NCI-H2171 (cell line): ENCODE measurements at places on chromosomes 5 and 9.

DNA sequence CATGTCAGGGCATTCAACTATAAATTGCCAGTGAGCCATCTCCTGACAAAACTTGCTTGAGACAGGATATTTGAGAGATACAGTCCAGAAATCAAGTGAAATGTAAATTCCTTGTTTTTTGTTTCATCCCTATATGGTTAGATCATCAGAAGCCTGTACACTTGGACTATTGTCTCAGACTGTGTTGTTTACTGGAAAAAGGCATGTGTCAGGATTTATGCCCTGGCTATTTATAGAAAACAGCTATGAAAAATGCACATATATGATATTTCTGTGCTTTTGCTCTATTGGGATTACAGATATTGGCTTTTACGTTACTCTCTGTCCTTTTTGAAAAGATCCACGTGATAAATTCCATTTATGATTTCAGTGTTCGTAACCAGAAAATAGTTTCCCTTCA is 44.2 kb downstream of the IL31RA start:
- DNase-seq = no peak

DNA sequence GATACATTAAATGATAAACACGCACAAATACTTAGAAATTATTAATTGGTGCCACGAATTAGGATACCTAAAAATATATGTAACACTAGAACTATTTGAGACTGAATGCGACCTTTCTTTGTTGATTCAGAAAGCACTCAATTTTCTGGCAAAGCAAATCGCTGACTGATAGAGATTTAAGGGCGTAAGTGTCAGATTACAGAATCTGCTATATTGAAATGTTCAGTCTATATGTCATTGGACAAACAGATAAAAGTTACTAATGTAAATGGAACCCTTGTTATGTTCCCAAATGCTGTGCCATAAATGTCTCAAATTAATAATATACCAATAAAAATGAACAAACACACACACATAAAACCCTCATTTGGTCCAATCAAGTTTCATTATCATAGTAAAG is 137.9 kb downstream of the MPDZ start:
- no peak for DNase-seq

- no peak for DNase-seq
These were observed 224.6 kb upstream of the PLPPR1 start for GRCh38 chr9:100803956-100804355.

DNA sequence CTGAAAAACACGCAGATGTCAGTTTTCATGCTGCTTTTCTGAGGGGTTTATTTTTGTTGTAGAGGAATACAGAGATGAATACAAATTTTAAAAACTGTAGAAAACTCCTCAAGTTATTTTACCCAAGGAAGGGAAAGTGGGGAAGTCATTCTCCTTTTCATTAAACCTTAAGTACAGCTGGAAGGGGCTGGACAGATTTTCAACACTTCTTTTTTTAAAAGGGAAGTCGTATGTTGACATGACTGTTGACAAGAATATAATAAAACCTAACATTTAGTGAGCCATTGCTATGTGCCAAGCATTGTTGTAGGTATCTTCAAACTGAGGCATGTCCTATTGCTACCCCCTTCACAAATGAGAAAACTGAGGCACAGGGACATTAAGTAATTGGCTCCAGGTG is 235.7 kb upstream of the ELL2 start:
- no peak for DNase-seq

GRCh38 chr5:116658830-116659229 is 84.2 kb upstream of the SEMA6A start:
- no peak for DNase-seq

GRCh38 chr5:83745816-83746215 is 25.2 kb upstream of the HAPLN1 start:
- no peak for DNase-seq

DNA sequence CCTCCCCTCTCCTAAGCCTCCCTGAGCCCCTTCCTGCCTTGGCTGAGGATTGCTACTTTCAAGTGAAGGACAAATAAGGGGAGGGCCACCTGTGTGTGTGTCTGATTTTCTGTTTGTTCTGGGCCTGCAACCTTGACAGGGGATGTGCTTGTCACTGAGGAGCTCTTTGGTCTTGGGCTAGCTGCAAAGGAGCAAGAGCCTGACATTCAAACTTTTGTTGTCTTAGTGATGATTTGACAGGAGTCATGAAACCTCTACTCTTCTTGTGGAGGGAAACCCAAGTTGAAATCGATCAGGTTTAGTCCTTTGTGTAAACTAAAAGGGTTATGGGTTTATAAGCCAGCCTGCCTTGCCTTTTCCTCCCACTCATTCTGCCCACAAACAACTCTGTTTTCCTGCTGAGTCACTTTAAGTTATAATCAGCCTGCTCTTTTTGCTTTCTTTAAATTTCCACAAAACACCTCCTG is 16.9 kb downstream of the CLTA start:
- DNase-seq = no peak

DNA sequence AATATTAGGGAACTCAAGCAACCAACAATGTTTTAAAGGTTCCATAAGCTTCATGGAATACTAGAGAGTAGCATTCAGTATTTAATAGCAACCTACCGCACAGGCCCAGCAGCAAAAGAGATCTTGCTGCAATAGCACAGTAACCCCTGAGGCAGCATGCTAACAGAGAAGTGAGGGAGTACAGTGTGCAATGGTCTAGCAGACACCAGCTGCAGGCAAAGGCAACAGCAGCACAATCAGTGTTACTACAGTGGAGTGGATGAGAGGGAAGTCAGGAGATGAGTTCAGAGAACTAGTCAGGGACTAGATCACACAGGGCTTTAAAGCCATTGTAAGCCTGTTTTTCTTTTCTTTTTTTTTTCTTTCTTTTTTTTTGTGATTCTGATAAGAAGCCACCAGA is 2.8 kb downstream of the TICAM2 start:
- no peak for DNase-seq

DNA sequence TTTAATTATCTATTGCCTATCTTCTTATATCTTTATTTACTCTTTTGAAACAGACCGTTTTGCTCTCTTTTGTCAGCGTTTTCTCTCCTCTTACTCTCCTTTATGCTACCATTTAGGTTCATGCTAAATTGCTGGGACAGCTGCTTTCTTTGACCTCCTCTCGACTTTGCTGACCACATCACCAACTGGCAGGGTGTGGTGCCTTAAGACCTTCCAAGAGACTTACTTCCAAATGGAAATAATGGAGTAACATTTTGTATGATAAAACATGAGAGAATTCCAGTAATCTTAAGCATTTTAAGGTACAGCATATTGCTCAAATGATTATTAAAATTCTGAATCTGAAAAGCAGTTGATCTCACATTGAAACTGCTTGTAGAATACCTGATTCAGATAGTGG is 71.5 kb upstream of the MEF2C start:
- DNase-seq = no peak

GRCh38 chr9:134408389-134408788 is 82.1 kb downstream of the RXRA start:
- no peak for DNase-seq

- DNase-seq = no peak
These were observed 32.1 kb upstream of the PDCL start for GRCh38 chr9:122860319-122861142.

DNA sequence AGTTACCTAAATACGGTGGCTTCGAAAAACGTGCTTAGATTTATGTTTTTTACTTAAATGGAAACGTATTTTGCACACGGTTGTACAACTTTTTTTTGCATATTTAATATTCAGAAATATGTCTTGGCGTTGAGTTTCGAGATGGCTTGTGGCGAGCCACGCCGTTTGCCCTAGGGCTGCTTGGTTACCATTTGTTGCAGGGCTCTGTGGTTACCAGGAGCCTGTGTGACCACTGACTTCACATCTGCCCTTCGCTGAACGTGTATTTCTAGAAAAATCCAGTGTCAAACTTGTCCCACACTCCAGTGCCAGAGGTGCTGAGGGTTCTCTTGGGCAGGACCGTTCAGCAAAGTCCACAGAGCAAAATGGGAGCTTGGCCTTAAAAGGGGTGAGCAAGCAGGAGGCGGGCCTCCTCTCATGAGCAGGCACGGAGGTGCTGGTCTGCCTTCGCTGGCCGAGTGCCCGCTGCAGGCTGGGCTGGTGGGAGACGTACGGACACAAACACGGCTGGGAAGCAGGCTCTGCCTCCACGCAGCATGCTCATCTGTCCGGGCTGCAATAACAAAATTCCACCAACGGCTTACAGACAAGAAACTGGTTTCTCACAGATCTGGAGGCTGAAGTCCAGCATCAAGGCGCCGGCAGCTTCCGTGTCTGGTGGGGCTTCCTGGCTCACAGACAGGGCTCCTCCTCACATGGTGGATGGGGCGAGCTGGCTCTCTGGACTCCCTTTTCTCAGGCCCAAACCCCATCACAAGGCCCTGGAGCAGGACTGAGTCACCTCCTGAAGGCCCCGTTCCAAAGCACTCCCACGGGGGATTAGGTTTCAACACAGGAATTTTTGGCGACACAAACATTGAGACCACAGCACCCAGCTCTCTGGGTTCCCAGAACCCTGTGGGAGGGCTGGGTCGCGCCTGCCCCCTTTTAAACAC is 5.4 kb downstream of the MRPL36 start:
- DNase-seq = no peak

DNA sequence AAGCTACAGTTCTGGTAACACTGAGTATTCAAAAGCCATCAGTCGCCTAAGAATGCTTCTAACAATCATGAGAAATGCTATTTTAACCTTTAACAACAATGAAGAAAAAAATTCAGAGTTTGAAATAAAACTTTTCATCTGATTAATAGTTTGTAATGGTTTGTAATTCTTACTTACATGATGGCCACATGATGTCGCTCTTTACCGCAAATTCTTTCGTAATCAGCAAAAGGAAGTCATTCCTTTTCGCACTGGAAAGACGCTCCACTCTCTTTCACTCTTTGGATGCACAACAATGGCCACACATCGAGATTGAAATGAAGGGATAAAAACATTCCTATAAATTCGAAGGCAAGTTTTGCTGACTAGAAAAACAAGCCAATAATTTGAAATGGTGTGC is at the start of gene PCDHA7:
Gene PCDHA7, plus strand, starts transcription at position 277 of the 400 bp plus-strand sequence. Its CDS starts 115 bp downstream, at position 392.
- no peak for DNase-seq

DNA sequence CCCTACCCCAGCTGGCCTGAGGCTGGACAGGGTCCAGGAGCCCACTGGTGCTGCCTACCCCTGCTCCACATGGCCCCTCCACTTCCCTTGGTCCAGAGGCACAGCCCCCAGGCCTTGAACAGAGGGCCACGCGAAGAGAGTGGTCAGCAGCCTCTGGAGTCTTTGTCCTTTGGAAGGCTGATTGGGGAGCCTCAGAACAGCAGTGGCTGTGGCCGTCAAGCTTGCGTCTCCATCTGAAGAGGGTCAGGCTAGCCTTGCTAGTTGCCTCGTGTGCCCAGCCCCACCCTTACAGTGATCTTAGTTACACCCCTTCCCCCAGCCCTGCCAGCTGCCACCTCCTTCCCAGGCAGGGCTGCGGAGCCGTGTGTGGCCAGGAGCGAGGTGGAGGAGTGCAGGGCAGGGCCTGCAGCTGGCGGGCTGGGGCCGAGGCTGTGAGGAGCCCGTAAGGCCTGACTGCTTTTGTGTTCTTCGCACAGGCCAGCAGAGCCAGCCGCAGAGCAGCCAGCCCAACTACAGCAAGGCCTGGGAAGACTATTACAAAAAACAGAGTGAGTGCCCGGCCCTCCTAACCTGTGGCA is 30.1 kb upstream of the PRDM12 start:
- DNase-seq = peak; percentile 75

GRCh38 chr5:61306531-61307131 is 25.4 kb upstream of the ZSWIM6 start:
- DNase-seq = no peak

GRCh38 chr9:125774106-125774505 is 26.9 kb downstream of the PBX3 start:
- no peak for DNase-seq

- DNase-seq = no peak
These were observed 76.4 kb upstream of the SMARCA2 start for GRCh38 chr9:1938675-1939170.

- DNase-seq = no peak
These were observed 21.4 kb downstream of the AGXT2 start for GRCh38 chr5:35026280-35026840.

DNA sequence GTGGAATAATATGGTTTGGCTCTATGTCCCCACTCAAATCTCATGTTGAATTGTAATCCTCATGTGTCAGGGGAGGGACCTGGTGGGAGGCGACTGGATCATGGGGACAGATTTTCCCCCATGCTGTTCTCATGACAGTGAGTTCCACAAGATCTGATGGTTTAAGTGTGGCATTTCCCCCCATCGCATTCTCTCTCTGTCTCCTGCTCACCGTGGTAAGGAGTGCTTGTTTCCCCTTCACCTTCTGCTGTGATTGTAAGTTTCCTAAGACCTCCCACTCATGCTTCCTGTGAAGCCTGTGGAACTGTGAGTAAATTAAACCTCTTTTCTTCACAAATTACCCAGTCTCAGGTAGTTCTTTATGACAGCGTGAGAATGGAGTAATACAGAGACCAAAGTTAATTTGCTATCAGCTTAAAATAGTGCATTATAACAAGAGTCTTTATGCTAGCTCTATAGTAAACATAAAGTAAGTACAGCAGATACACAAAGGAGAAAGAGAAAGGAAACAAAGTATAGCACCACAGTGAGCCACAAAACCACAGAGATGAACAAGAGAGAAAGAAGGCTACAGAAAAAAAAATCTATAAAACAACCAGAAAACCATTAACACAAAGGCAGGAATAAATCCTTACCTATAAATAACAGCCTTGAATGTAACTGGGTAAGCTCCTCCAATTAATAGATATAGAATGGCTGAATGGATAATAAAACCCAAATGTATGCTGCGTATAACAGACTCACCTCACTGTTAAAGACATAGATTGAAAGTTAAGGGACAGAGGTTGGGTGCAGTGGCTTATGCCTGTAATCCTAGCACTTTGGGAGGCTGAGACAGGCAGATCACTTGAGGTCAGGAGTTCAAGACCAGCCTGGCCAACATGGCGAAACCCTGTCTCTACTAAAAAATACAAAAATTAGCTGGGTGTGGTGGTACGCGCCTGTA is 39.7 kb downstream of the RAPGEF6 start:
- DNase-seq = no peak

GRCh38 chr5:133412661-133413060 is 199.7 kb downstream of the FSTL4 start:
- no peak for DNase-seq
